Vein endothelial cell (primary cell): ENCODE measurements at places on chromosomes 5 and 9. TPM values are rescaled to one million over a fixed set of nuclear protein-coding genes. Genes with fewer than 3 reads are reported as not detected.

OLFML2A gene
- total RNA-seq = 1.1 and 3.3 TPM in 2 replicates

FST gene
- 1.9 and 6.9 TPM in 2 replicates for total RNA-seq

FOXD4L3 gene
- total RNA-seq = not detected in 2 replicates

FAM200C gene
- 2.0 and 3.3 TPM in 2 replicates for total RNA-seq

NKD2 gene
- total RNA-seq = 0.29 and 0.33 TPM in 2 replicates

ADGRD2 gene
- total RNA-seq = not detected in 2 replicates

CDX1 gene
- total RNA-seq = not detected in 2 replicates

PDLIM4 gene
- 47.4 and 56.8 TPM in 2 replicates for total RNA-seq
